ENCODE measurements at places on chromosomes 11 and 22. TPM values are rescaled to one million over a fixed set of nuclear protein-coding genes. Genes with fewer than 3 reads are reported as not detected.

CAPN5 gene
- 14.4 TPM for total RNA-seq

PDGFD gene
- 62.0 TPM for total RNA-seq

FAM111A gene
- total RNA-seq: 23.6 TPM

UPK2 gene
- not detected for total RNA-seq

MS4A2 gene
- total RNA-seq: 1.4 TPM

PIH1D2 gene
- total RNA-seq: 0.86 TPM
